Astrocyte (in vitro differentiated cells and primary cell): ENCODE measurements at places on chromosomes 11 and 22. TPM values are rescaled to one million over a fixed set of nuclear protein-coding genes. Genes with fewer than 3 reads are reported as not detected.
A peak's percentile ranks its signal among the peaks of the same experiment; 100 is the strongest.

The C22orf31 gene
- not detected in 2 replicates for total RNA-seq

The MMP12 gene
- not detected in 2 replicates for total RNA-seq

The CDKN1C gene
- total RNA-seq, result 3.8 and 7.5 TPM in 2 replicates

The APIP gene
- 13.9 and 14.1 TPM in 2 replicates for total RNA-seq

GRCh38 chr22:39446239-39446721 is 10.5 kb upstream of the MGAT3 start:
- DNase-seq, result no peak

DNA sequence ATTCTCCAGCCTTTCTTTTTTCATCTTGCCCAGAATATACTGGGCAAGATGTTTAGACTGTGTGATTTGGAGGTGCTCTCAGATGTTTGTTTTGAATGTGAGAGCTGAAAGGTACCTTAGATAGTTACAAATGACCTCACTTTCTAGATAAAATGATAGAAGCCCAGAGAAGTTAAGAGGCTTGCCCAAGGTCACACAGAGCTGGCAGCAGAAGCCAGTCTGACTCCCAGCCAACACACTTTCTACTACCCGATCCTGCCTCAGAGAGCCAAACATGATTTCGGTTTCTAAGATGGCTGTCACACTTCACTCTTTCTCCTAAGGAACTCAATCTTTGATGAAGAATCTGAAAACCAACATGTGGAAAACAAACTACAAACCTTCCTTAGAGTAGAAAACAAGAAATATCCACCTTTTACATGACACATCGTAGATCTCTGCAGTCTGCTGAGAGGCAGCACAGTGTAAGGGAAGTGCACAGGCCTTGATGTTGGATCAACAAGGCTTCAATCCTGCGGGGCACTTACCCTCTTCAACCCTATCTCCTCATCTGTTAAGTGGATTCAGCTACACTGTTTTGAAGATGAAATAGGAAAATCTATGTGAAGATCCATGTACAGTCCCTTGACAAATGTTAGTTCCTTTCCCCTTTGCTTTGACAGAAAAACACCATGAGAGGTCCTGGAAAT is 58.6 kb downstream of the SYTL2 start:
- no peak for DNase-seq

DNA sequence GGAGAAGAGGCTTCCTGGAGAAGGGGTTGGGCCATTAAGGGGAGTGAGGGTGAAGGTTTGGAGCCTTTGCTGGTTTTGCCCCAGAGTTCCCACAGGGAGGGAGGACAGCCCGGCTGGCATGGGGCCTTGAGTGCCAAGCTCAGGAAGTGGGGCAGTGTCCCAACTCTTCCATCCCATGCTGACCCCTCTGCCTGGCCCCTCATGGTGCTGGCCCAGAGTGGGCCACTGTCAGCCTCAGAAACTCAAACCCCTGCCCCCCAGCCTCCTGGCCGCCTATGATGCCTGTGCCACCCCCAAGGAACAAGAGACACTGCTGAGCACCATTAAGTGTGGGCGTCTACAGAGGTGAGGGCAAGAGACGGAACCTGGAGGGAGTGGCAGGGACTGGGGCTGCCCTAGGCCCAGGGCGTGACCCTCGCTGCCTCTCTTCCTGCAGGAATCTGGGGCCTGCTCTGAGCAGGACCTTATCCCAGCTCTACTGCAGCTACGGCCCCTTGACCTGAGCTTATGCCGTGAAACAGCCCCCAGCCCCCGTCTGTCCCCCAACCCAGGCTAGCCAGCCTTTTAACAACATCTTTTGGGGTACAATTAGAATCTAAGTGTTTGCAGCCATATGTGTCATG is 5.4 kb downstream of the MUS81 start:
- DNase-seq, result no peak

GRCh38 chr22:22380098-22381030 is 128.2 kb downstream of the ZNF280B start:
- no peak for DNase-seq

DNA sequence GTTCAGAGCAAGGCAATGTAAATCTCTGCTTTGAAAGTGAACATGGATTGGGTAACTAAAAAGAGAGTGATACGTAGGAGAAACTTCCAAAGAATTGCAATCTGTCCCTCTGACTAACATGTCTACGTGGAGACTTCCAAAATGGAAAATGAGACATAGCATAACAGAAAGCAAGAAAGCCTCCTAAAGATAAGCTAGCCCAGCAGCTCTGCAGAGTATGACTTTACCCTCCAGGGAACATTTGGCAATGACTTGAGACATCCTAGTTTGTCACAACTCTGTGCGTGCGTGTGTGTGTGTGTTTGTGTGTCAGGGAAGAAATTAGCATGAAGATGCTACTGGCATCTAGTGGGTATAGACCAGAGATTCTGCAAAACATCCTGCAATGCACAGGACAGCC is 817.4 kb downstream of the NTM start:
- peak; percentile 42 for DNase-seq
